ENCODE measurements at places on chromosomes 5 and 9.

- no peak for DNase-seq
These were observed 58.8 kb downstream of the SNX30 start for GRCh38 chr9:112809351-112809848.

- DNase-seq: no peak
These were observed 509.5 kb upstream of the PAPPA start for GRCh38 chr9:115643948-115644727.

DNA sequence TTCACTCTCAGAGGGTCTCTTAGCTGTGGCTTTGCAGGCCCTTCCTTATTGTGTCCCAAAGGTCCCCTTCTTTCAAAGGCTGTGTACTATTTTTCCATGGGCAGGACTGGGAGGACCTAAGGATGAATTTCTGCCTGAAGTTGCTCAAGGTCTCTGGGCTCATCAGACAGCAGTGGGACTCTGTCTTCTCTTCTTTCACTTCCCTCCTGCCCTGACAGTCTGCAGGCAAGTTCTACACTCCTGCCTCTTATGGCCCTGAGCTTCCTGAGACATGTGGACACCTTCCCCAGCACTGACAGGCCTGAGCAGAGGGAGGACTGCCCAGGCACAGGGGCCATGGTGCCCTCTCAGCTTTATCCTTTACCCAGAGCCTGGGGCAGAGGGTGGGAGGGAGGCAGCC is 14.8 kb downstream of the ENHO start:
- DNase-seq: no peak

GRCh38 chr9:1726993-1727759 is 288.0 kb upstream of the SMARCA2 start:
- DNase-seq: no peak

GRCh38 chr5:179959641-179960040 is 51.9 kb upstream of the TBC1D9B start:
- DNase-seq: no peak

DNA sequence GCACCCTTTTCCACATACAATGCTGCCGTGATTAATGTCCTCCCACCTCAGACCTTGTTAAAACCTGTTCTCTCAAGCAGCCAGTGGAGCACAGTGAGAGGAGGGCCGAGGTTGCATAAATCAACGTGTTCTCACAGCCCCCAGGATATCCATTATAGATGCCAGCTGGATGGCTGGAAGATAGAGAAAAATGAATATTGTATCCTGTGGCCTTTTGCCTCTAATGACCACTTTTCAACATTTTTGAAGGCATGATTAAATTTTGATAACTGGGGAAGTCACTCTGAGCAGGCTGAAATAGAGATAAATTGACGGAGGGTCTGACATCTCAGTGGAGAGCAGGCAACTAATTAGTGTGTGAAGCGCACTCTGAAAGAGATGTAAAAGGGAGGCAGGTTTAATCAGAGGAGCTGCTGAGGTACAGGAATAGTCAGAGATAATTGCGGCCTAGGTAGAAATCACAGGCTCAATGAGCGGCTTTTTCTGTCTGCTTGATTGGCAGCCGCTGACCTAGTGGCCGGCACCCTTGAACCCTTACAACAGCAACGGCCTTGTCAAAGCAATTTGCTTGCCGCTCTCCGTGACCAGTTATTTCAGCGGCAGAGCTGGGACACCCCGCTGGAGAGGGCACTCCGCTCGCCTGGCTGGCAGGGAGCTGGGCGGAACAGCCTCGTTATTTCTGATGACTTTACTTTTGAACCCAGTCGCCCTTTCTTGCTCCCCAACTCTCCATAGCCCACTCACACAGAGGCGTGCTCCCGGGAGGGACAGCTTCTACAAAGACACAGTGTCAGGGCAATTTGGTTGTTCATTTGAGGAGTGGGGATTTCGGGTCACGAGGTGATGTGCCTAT is 560.7 kb downstream of the PSAT1 start:
- no peak for DNase-seq

- DNase-seq: no peak
These were observed 24.6 kb downstream of the TTF1 start for GRCh38 chr9:132381966-132382541.

DNA sequence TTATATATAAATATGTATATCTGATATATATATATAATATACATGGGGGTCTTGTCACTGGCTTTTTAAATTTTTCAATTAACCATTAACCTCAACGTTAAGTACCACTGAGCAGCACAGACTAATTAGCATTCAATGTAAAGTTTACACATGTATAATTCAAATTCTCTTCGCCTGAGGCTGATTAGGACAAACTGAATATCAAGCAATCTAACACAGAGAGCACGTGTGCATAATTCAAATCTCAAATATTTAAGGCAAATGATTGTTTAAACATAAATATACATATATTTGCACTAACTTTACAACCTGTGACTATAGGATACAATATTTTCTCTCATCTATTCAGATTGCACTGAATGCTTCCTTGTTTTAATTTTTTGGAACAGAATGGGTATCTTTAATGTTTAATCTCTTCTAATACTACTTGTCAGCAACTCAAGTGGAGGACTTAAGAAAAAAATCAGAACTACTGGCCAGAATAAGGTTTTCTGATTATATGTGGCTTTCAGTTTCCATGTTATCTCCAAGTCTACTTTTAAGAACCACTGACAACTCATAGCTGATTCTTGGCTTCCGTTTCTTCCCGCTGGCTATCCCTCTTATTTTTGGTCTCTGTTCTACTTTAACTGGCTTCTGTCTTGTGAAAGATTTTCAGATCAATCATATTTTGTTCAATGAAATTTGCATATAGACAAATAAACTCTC is 204.8 kb downstream of the MLLT3 start:
- no peak for DNase-seq

GRCh38 chr9:117444501-117444900 is 29.6 kb upstream of the ASTN2 start:
- no peak for DNase-seq

- peak; percentile 66 for DNase-seq
These were observed 29.3 kb downstream of the PTPA start for GRCh38 chr9:129140397-129141065.

GRCh38 chr9:114525513-114525912 is 20.2 kb upstream of the WHRN start:
- DNase-seq: no peak

- DNase-seq: no peak
These were observed 117.9 kb upstream of the GRIA1 start for GRCh38 chr5:153372425-153373129.

- no peak for DNase-seq
These were observed 3.2 kb upstream of the PRR7 start for GRCh38 chr5:177443144-177443983.

- no peak for DNase-seq
These were observed 66.4 kb downstream of the MACROH2A1 start for GRCh38 chr5:135332519-135333150.

DNA sequence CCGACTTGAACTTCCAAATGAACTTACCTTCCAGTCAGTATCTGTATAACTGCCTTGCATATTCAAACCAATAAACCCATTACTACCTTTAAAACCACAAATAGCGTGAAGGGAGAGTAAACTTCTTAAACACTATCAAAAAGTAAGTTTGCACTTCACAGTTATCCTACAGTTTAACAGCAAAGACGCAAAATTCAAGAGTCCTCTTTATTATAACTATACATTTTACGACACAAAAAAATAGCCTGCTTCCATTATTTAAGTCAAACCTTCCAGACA is 1.8 kb downstream of the PTBP3 start:
- DNase-seq: no peak

GRCh38 chr9:89814340-89815040 is 209.7 kb downstream of the GADD45G start:
- DNase-seq: peak; percentile 59

DNA sequence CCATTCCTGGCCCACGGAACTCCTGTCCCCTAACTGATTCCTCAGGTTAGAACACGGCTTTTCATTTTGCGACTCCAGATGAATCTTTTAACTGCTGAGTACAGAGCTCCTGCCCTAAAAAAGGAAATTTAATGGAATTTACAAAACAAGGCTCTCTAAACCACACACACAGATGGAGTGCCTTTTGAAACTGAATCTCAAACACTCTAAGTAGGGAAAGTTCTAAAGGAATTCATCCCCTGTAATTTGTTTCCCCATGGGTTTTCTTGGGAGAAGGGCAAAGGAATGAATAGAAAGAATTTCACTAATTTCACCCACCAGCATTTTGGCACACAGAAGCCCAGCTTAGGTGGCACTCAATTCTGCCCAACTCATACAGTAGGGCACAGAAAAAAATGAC is 106.5 kb downstream of the THBS4 start:
- no peak for DNase-seq

- peak; percentile 76 for DNase-seq
These were observed at the start of gene GALNT10 for GRCh38 chr5:154190595-154191304. Gene GALNT10 (plus strand): TSS chr5:154190733. CDS start chr5:154190867, 134 bp downstream.

DNA sequence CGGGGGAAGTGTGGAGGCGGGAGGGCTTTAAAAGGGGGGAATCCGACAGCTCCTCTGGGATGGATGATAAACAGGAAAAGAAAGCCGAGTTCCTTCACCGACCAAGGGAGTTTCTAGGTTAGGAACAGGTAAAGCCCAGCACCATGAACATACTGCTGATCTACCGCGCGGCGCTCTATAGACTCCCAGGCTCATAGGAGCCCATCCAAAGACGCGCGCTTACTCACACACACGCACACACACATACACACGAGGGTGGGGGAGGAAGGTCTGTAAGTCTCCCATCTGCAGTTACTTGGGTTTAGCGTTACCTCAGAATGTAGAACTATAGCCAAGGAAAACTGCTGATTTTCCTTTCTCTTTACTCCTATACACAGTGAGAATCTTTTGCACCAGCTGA is 2.6 kb upstream of the GABRB2 start:
- no peak for DNase-seq

- no peak for DNase-seq
These were observed 111.5 kb downstream of the ICE1 start for GRCh38 chr5:5533927-5534326.

DNA sequence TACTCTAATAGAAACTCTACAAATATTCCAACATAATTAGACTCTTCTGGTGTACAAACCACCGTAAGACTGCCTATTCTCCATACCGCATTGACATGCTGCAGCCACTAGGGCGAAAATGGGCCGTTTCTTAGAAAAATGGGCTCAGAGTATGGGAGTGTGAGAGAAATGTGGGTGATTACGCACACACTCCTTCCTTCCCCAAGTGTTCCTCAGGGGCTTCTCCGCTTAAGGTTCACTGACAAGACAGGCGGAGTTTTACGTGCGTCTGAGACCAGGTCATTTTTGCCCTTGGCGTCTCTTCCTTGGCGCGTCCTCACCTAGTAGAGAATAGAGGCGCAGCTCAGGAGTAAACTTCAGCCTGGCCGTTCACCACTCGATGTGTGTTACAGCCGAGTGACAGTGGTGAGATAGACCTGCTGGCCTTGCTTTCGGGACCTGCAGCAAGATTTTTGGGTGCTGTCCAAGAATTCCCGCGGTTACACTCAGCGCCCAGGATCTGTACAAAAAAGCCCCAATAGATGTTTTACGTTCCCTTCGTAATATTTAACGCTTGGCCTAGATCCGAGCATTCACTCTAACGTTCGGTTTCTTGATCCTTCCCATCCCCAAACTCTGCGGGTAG is 1.8 kb upstream of the NTRK2 start:
- DNase-seq: peak; percentile 31

- DNase-seq: no peak
These were observed 32.5 kb upstream of the RAB14 start for GRCh38 chr9:121233906-121234831.

DNA sequence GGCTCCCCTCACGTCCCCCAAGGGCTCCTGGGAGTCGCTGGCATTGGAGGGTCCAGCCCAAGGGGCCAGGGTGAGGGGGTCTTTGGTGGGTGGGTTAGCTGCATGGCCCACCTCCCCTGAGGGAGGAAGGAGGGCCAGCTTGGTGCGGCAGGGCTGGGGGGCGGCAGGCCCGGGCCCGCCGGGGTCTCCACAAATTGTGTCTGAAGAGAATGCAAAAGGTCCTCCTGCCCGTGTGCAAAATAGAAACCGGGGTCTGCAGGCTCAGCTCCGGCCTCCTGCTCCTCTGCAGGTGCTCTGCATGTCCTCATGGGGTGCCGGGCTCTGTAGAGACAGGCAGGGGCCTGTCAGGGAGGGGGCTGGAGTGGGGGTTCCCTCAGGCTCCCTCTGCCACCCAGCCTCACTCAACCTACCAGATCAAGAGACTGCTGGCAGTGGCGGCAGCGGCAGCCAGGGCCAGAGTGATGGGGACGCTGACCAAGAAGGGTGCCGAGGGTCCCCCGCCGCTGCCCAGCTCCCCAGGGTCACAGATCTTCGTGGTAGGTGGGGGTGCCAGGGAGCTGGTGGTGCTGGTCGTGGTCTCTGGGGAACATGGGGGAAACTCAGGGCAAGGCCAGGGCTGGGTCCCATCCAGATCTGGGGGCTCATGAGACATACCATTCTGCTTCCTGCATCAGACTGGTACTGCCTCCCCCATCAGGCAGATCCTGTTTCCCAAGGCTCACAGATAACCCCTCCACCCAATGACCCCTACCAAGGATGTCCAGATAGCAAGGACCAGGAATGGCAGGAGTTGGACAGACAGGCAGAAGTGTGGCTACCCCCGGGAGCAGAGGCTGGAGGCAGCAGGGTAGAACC is 29.2 kb upstream of the ENHO start:
- DNase-seq: no peak

GRCh38 chr5:144183254-144183889 is 12.7 kb downstream of the KCTD16 start:
- DNase-seq: no peak

- no peak for DNase-seq
These were observed 240.6 kb downstream of the TRIM32 start for GRCh38 chr9:116927726-116928125.

- no peak for DNase-seq
These were observed 31.1 kb downstream of the SLC35A4 start for GRCh38 chr5:140595538-140596300.

DNA sequence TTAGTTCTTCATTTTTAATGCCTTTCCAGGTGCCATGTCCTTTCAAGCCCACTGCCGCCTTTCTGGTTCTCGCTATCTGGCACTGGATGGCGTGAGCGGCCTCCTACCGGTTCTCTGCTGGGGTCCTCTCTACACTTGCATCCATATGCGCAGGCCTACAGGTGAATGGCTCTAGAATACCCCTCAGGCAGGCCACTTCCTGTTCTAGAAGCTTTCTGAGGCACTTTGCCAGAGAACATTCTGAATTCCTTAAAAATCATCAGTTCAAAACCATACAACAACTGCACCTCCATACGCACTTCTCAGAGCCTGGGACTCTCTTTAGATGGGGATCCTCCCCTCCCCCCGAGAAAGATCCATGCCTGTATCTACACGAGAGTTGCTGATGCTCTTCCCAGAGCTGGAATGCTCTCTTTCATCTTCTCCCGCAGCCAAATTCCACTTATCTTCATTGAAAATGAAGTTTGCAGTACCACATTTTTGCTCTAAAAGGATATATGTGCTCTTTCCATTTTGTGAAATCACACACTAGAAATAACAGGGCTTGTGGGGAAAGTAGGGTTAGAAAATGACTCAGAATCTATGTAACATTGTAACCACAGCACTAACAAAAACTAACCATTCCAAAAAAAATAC is 1.4 kb upstream of the LHFPL2 start:
- DNase-seq: no peak

GRCh38 chr9:3177146-3177761 is 333.4 kb upstream of the PUM3 start:
- no peak for DNase-seq

All from glutamatergic neuron (in vitro differentiated cells).